ENCODE measurements at places on chromosomes 3 and 15.

DNA sequence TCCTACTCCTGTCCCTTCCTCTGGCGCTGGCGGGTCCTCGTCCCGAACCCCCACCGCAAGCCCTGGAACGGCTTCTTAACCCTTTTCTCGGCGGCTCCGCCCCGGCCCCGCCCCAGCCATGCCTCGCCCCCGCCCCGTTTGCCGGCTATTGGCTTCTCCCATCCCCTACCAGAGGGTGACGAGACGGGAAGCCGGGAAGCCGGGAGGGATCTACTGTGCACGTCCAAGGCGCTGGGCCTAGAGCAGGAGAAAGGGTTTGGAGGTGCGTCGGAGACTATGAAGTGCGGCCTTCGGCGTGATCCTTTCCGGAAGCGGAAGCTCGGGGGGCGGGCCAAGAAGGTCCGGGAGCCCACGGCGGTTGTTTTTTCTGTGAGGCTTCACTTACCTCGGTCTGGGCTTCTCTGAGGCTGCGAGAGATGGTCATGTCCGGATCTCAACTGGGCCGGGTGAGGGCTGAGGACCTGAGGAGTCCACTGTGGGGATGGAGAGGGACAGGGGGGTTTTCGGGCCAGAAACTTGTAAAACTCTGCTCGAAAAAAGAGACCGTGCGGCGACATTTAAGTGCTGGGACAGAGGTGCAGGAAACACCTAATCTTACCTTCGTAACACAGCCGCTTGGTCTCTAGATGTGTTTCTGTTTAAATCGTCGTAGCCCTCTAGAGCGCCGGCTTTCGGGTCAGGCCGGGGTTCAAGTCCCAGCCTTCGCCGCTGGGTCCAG, 21.4 kb downstream of the ROPN1B start:
- DNase-seq = peak; percentile 69

DNA sequence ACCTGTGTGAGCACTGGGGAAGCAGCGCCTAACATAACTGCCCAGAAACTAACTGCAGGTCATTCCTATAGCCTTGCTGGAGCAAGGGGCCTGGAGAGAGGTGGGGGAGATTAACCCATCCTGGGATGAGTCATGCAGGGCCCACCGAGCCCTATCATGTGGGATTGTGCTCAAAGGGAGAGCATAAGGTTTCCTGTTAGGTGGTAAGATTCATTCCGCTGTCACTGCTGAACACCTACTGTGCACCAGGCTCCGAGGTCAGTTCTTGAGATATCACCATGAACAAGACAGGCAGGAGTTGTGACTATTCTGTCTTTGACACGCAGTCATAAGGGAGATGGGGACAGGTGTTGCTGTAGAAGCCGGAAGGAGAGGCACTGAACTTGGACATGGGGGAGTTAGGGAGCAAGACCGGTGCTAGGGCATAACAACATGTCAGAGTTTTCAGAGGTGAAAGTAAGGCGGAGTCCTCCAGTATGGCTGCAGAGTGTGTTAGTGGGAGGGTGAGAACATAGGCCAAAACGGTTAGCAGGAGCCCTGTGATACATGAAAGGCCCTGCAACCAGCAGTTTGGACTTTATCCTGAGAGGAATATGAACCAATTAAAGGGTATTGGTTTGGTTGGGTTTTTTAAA, 2.4 kb downstream of the SLC25A38 start:
- no peak for DNase-seq

DNA sequence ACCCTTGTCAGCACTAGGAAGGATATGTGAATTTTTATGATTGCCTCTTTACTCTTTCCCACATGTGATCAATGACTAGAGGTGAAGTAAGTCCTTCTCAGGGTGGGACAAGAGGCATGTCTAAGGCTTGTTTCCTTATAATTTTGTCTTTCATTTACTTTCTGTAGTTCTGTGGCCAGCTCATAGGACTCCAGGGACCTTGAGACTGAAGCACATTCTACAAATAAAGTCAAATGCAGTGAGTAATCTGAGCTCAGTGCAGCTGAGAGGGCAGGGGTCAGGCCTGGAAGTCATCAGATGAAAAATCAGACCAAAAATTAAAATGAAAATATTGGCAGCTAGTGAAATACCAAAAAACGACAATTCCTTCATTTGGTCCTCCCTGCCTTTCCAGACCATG, 424.7 kb upstream of the THBS1 start:
- no peak for DNase-seq

DNA sequence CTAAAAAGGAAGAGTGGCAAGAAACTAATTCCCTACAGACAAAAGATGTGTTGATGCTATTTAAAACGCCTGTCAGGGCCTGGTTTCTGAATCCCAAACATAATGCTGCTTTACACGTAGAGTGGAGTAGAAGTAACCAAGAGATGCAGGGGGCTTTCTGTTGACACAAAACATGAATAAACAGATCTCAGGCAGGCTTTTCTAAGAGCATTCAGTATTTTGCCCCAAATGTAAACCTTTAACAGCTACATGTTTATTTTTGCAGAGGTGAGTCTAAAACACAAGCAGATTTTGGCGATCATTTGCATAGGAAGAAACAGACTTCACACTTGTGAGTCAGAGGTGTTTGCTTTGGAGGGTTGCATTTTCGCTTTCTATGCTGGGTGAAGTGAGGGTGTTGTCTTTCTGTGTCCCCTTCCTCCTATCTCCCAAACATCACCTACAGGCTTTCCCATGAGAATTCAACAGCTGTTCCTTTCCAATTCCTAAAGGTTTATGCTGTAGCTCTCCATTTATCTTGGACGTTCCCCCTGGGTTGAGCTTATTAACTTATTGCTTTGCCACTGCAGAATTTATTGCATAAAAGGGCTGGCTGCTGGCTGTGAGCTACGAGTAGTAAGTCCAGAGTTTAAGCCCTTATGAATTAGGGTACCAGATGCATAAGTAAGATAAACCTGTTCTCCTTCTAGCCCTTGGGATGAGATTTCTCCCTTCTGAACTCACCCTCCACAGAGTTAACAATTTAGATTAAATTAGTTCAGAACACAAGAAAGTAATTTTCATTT, 156.7 kb downstream of the DIPK2A start:
- peak; percentile 1 for DNase-seq

DNA sequence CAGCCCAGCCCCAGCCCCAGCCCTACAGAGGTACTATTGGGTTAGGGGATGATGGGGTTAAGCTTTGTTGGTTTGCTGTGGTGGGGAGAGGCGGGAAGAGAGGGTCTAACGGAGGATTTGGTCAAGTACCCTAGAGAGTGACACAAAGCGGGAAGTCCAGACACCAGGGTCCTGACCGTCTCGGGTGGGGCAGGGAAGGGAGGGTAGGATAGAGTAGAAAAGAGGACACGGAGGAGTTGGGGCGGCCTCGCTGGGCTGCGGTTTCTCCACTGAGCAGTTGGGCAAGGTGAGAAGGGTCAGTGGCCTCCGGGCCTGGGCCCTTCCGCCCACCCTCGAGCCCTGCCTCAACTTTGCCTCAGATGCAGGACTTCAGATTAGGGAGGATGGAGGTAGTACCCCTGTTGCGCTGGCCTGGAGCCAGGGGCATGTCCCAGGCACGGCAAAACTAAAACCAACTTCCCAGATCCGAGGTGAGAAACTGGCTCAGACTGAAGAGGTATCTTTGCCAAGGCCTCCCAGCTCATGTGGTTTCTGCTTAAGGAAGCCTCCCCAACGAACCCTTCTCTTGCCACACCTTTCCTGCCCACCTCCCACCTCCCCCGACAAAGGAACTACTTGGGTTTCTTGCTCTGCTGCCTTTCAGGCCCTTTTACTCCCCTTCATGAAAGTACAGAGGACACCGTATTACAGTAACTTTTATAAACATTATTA, 551 bp downstream of the PML start:
- DNase-seq = no peak

DNA sequence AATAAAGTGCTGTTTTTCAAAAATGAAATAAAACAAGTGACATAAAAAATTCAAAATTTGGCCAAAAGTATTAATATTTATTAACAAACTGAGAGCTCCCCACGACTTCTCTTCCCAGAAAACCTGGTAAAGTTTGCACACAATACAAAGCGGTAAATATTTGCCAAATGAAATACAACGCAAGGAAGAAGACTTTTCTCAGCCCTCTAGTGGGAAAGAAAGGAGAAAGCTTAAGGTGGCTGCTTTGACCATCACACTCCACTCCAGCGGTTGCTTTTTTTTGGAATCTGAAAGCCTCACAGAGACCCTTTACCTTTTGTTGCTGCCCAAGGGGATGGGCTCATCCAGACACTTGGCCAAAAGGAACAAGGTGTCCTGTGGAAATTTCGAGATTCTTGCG, 1.1 kb upstream of the GK5 start:
- no peak for DNase-seq

DNA sequence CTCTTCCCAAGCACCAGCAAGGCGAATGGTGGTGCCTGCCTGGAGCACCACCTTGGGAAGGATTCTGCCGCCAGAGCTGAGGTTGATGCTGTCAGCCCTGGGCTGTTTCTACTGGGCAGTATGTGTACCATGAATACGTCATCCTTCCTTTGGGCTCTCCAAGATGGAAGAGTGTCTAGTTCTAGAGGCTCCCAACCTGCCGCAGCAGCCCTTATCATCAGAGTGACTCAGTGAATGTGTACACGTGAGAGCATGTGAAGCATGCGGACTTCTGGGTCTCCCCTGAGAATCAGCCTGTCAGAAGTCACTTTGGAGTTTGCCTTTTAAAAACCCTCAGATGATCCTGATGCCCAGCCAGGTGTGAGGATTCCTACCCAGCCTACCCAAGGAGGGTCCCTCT, 20.9 kb downstream of the PLA2G4D start:
- no peak for DNase-seq

GRCh38 chr3:124584245-124584551, 146.1 kb upstream of the UMPS start:
- DNase-seq = no peak

GRCh38 chr15:71066983-71067382, 48.3 kb upstream of the THSD4 start:
- no peak for DNase-seq

GRCh38 chr3:45546126-45546620, 48.4 kb upstream of the LIMD1 start:
- DNase-seq = no peak

GRCh38 chr3:25000971-25001591, 427.0 kb upstream of the RARB start:
- DNase-seq = no peak

DNA sequence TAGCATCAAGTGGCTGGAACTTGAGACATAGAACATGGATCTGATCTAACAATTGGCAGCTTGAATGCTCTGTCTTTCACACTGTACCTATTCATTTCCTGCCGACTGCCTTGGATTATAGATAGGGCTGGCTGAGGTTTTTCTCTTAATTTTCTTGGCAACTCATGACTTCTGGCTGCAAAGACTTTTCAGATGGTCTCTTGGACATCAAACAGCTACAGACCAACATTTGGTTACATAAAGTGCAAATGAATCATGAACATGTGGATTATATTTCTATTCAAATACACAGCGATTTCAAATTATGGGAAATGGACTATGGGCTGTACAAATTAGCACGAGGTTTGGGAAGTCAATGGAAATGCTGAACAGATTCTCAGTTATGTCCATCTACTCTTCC, 26.2 kb upstream of the IL16 start:
- DNase-seq = no peak

- DNase-seq = no peak
Observed at GRCh38 chr3:16399473-16399872, 114.0 kb downstream of the RFTN1 start.

- no peak for DNase-seq
Observed at GRCh38 chr3:16066975-16067374, 107.5 kb upstream of the GALNT15 start.

GRCh38 chr3:114464548-114464947, 170.7 kb downstream of the TIGIT start:
- DNase-seq = no peak

DNA sequence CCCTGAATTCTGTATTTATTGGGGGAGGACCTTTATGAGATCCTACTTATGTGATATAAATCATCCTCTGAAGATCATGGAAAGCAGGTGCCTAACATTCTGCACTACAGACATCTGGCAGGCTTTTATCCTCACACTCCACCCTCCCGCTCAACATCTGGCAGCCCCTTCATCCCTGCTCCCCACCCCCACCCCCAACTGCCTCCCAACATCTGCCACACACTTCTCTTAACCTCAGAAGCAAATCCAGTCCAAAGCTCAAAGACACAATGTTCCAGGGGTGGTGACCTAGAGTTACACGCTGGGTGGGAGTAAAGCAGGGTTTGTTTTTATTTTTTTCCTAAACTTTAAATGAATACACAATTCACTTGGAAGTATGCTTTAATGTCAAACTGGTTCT, 184.5 kb upstream of the ATP11B start:
- DNase-seq = no peak

DNA sequence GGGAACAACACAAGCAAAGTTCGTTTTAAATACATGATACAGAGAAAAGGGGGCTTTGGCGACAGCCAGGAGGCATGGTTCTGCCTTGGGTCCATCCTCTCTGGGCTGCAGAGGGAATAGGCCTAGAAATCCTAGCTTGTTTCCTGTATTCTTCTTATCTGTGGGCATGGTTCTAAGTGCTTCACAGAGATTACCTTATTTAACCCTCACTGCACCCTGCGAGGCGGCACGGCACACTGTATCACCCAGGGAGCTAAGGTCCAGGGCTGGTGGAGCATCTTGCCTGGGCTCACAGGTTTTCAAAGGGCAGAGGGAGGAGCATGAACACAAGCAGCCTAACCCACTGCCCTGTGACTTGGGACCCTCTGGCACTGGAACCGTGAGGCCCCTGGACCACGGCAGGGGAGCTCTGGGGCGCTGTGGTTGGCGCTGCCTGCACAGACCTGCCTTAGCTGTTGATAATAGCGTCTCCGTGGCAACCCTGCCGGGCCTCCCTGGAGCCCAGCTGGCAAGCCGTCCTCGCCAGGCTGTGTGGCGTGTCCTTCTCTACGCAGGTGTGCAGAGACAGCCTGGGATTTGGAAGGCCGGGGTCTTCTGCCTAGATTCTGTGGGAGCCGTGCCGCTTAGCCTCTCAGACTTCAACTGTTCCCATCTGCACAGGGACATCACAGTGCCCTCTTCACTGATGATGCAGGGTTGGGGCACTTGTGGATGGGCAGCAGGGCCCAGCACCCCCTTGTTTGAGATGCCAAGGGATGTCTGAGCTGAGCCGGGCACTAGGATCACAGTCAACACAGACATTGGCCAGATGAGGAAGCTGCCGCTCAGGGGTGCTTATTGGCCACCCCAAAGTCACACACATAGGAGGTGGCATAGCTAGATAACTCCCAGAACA, 154.6 kb upstream of the TLE3 start:
- no peak for DNase-seq

GRCh38 chr15:70701891-70702568, 61.3 kb downstream of the UACA start:
- DNase-seq = no peak

- DNase-seq = no peak
Observed at GRCh38 chr3:116247605-116248004, 197.7 kb downstream of the LSAMP start.

All from effector memory CD8-positive, alpha-beta T cell (primary cell).